Activated T-cell treated with anti-CD3 and anti-CD28 coated beads for 24 hours (primary cell): ENCODE measurements at places on chromosomes 2 and 18.

DNA sequence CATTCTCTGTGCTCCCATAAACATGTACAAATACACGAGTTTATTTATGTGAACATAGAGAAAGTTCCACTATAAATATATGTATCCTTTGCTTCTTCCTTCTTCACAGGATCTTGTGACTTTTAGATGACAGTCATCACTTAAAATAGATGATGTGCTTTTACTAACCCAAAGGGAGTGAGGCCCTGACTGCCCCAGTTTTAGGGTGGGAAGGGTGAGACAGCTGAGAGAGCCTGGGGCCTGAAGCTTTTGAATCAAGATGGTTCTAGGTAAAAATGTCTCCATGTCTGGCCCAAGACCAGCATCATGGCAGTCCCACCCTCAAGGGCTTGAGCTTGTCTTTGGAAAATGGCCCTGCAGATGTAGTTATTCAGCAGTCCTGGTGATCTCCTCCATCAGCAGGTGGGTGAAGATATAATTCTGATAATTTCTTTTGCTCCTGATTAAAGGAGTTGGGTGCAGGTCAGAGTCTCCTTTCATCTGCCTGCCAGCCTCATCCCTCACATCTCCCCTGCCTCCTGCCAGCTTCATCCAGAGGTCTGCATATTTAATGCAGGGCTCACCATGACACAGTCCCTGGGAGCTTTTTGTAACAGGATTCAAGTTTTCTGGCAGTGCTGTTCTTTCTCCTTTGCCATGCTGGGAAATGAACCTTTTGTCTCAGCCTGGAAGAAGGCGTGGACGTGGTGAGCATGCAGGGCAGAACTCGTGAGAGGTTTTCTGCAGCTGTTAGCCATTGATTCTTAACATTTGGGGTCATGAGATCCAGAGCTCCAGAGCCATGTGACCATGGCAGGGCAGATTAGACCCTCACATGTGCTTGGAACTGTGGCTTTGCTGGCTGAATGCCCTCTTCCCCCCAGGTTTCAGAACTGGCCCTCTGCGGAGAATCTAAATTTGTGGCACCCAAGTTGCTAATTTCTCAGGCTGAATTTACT is 2.7 kb downstream of the HRH4 start:
- DNase-seq, result no peak

GRCh38 chr2:96207774-96208142 is 869 bp downstream of the STARD7 start:
- no peak for DNase-seq

DNA sequence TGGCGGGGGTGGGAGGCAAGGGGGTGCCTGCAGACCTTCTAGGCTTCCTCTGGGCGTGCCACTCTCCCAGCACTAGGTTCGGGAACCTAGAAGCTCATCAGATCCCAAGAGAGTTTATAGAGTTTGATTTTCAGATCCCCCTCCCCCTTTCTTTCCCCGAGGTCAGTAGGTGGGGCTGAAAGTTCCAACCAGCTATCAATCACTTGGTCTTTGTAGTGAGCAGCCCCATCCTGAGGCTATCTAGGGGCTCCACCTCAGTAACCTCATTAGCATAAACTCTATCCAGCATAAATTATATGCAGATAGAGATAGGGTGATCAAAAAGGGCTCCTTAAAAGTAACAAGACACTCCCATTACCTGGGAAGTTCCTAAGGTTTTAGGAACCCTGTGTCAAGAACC is 32.8 kb downstream of the ERLEC1 start:
- DNase-seq, result no peak

DNA sequence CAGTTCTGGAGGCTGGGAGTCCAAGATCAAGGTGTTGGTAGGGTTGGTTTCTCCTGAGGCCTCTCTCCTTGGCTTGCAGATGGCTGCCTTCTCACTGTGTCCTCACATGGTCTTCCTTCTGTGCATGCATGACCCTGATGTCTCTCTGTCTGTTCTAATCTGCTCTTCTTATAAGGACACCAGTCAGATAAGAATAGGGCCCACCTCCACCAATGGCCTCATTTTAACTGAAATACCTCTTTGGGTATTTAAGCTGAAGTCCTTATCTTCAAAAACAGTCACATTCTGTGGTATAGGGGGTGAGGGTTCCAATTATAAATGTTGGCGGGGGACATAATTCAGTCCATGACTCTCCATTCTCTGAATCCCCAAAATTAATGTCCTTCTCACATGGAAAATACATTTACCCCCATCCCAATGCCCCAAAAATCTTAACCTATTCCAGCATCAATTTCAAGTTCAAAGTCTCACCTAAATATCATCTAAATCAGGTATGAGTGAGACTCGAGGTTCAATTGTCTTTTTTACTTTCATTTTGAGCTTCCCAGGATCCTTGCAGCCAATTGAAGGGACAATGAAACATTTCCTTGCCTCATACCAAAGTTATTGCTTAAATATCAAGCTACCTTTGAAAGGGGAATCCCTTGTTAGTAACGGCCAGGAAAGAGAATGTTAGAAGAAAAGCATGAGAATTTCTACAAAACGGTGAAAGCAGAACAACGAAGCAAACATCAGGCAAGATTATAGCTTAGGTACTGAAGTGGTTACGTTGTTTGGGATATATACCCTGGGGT is 20.6 kb upstream of the CNOT11 start:
- DNase-seq, result no peak

DNA sequence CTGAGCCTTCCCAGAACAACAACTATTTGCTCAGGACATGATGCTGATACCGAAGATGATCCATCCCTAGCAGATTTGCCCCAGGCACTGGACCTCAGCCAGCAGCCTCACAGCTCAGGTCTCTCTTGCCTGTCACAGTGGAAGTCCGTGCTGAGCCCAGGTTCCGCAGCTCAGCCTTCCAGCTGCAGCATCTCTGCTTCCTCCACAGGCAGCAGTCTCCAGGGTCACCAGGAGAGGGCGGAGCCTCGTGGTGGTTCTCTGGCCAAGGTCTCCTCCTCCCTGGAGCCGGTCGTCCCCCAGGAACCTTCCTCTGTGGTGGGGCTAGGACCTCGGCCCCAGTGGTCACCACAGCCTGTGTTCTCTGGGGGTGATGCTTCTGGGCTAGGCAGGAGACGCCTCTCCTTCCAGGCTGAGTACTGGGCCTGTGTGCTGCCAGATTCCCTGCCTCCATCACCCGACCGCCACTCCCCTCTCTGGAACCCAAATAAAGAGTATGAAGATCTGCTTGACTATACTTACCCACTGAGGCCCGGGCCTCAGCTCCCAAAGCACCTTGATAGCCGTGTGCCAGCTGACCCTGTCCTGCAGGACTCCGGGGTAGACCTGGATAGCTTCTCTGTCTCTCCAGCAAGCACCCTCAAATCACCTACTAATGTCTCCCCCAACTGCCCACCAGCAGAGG is 15.4 kb downstream of the CEP68 start:
- no peak for DNase-seq

DNA sequence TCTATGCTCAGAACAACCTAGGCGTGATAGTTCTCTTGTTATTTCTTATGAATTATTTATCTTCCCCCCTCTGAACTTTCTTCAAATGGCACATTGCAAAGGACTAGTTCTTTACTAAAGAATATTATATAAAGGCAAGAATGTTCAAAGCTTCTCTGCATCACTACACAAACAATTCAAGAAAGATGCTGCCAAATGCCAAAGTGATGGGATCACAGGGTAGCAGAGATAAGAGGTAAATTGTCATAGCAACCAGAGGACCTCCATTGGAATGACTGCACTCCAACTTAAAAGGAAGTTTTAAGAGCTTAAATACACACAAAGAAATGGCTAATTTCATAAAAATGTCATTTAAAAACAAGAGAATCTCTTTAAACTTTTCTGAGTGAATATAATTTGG is 72.8 kb downstream of the AQP4 start:
- no peak for DNase-seq

DNA sequence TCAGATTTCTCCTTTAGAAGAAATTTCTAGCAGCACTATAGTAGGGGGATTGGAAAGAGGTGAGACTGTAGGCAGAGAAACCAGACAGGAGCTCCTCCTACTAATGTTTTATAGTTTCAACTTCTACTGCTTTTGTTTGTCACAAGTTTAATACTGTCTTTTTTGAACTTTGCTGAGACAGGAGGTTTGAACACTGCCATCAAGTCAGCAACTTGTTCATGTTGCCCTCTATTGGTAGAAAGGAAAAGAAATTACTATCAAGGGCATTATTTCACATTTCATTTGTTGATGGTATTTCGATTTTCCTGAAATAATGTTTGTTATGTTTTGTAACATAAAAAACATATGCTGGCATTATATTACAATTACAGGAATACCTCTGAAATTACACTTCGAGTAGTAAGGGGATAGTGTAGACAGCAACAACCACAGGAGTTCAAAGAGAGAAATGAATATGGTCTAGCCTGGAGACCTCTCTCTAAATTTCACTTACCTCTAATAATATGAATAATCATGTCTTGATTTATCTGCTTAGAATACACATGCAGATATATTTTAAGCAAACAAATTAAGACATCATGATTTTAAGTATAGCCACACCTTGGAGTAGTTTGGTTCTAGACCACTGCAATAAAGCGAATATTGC is 12.4 kb upstream of the CCDC88A start:
- DNase-seq, result no peak

- no peak for DNase-seq
These were observed 17.7 kb downstream of the FIGN start for GRCh38 chr2:163717993-163718680.

DNA sequence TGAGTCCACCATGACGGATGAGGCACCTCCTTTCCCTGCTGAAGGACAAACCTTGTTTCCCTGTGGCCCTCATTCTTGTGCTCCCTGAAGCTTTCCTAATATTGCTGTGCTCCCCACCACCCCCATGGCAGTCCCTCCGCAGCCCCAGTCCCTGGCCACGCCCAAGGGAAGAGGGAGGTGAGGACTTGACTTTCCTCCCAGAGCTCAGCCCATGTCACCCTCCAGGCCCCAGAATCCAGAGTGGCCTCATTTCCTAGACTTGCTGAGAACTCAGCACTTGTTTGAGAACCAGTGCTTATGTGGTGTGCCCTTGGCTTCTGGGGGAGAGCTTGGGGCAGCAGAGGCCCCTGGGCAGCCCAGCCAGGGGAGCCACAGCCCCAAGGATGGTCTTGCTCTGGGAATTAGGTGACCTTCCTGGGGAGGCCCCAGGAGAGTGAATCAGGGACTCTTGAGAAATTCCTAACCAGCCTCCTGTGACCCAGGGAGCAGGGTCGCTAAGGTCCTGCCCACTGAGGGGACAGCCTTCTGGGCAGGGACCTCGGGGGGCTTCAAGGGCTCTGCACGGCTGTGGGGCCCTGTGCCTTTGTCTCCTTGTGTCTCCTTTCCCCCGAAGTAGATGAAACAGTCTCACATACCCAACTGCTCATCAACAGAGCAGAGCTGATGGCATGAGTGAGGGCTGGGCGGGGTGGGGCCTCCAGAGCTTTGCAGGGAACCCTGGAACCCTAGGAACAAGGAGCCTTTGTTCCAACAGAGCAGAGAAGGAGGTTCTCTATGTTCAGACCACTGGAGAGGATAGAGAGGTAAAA is 27.9 kb downstream of the PSD4 start:
- no peak for DNase-seq

DNA sequence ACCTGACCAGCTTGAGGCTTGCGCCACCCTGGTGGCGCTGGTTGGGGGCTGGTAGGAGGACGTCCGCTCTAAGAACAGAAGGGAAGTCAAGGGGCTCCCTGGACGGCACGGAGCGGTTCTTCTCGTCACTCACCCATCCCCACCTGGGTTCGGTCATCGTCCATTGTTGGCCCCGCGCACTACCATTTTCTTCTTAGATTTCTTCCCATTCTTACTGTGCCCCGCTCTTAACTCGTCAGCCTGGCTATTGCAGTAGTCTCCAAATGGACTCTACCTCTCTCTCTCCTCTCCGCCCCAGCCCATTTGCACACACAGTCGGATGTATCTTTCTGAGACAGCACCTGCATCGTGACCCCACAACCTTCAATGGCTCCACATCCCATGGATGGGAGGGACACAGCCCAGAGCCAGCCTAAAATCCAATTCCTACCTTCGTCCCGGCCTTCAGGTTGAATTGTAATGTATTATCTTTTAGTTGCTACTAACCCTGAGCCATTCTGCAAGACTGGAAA is 814 bp upstream of the RAB1A start:
- no peak for DNase-seq

DNA sequence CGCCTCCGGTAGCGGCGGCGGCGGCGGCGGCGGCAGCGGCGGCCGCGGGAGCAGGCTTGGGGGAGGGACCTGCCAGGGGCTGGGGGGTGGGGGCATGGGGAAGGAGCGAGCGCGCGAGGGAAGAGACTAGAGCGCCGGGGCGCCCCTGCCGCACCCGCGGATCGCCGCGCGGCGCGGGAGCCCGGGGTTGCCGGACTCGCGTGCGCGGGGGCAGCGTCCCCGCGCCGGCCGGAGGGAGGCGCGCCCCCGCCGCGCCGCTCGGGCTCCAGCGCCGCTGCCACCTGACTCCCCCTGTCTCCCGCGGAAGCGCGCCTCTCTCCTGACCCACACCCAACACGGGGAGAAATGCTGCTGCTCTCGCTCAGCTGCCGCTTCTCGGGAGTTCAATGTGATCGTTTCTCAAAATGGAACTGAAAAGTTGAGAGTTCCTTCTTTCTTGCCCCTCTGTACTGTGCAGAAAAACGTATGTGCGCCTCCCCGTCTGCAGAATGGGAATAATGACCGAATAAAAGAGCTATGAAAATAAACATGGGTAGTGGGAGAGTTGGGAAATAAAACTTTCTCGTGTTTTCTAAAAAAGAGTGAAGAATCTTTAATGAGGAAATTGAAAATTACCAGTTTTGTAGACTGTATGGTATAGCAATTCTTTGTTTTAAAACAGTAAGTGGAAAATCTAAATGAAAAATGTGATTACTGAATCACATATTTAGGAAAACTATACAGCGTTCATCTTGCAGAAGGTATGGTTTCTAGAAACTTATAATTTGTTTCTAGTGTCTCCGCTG is 455 bp upstream of the TLK1 start:
- DNase-seq, result peak; percentile 38

DNA sequence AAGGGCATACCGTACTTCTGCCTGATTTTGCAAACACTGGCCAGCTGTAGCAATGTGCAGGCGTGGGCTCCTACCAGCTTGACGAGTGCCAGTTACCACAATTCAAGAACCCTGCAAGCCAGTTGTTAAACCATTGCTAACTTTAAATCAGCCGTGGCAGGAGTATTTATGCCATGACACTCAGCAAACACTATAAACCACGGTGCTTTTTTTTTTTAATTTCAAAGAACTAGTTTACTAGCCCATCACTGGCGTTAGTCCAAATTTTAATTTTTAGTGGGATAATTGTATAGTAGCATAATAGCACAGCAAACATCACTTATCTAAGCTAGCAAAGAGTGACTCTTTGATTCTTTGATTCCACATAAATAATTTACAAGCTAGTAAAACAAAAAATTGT is 111.1 kb downstream of the COL4A4 start:
- DNase-seq, result no peak

DNA sequence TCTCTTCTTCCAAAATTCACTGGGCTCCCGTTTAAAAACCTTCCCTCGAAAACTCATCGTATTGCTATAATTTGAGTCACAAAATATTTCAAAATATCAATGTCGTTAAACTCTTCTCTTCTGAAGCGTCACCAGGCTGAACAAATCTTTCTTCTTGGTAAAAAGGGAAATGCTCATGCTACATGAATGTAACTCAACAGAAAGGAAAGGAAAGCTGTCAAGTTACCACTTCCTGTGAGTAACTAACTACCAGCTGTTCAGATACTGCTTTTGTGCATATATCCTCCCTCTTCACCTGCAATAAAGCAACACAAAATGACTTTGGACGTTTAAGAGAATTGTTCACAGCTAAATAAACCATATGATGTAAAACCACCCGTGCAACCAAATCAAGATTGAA is 95.4 kb downstream of the DOCK10 start:
- no peak for DNase-seq

GRCh38 chr2:41967476-41968181 is 80.2 kb upstream of the PKDCC start:
- DNase-seq, result no peak
